CD4-positive, alpha-beta T cell treated with Interleukin-17A for 4 hours (primary cell): ENCODE measurements at places on chromosomes 3 and 15.

- DNase-seq, result no peak
Observed at GRCh38 chr3:64625381-64625780, 62.4 kb downstream of the ADAMTS9 start.

DNA sequence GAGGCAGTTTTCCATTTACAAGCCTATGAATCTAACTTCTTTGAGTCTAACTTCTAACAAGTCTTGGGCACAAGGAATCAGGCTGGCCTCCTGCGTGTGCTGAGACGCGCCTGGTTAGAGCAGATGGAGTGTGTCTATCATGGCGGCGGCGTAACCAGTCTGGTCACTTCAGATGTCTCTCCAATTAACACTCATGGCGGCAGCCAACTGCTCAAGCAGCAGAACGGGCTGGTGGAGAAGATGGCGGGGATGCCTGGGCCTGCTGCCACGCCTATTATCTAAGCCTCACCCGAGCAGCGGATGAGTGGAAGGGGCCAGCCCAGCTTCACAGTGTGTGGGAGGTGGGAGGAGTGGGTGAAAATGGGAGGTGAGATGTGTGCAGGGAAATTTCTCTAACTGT, 246.4 kb upstream of the TPRG1 start:
- no peak for DNase-seq

DNA sequence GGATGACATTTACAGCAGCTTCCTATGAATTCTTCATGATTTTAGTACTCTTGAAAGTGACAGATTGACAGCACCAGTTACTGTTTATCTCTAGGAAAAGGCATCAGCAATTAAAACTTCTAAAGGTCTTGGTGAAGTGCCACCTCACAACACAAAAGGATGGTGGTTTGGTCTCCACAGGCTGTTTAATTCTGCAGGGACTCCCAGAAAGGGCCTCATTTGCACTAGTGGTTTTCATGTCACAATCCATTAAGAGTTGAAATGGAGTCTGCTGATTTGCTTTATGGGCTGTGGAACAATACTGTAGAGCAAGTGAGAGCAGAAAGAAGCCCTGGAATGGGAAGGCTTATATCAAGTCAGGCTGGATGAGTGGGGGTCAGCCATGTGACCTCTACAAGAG, 225.3 kb upstream of the KCNMB2 start:
- DNase-seq, result no peak

DNA sequence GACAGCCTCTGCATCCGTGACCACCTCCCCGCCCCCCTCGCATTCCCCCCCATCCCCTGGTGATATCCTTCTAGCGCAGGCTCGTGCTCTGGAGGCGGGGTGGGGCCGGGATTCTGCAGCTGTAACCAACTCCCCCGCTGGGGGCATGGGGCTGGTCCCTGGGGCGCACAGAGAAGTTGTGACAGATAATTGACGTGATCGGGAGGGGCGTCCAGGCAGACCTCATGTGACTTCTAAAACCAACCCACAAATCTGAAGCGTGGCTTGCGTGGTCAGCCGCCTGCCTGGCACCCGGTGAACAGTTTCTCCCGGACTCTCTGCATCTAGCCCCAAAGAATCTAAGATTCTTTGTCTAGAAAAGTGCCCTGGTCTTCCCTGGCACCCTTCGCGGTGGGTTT, 100.6 kb upstream of the IGF1R start:
- DNase-seq, result peak; percentile 9

DNA sequence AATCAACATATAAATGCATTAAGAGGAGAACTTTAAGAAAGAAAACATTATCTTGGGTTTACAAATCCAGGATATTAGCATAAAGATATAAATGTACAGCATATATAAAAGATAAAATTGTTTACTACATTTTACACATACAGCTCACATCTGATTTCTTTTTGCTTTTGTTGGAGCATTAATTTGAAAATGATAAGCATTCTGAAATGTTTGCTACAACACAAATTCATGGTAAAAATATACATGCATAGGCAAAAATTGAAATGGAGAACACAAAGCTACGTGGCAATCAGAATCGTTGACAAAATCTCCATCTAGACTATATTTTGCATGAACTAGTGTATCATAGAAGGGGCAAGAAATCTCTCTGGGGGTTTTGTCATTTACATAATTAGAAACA, 159.1 kb downstream of the TIGIT start:
- DNase-seq, result no peak
